ENCODE measurements at places on chromosomes 6 and 20. TPM values are rescaled to one million over a fixed set of nuclear protein-coding genes. Genes with fewer than 3 reads are reported as not detected.
A peak's percentile ranks its signal among the peaks of the same experiment; 100 is the strongest.

DNA sequence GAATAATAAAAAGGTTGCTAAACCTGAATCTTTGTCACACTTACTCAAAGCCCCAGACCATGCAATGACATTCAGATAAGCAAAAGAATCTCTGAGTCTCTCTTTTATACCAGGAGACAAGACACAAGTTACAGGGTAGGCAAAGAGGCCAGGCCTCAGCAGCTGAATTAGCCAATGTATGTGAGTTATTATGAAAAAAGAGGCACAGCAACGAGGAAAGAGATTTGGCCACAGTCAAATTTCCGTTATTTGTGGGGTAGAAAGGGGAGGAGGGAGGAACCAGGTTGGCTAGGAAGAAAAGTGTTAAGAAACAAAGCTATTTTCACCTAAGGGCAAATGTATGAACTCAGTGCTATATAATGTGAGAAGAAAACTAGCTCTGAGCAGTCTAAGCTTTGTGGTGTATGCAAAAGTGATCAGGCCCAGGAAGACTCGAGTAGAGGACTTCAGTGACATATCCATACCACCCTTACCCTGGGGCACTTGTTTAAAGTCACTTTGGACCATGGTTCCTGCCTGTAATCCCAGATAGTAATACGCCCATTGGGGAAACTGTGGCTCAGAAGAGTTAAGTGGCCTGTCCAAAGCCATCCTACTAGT lies 19.1 kb downstream of the IPCEF1 start:
- DNase-seq = no peak
- H3K4me3 ChIP-seq = no peak overlapping the region
- H3K36me3 ChIP-seq = no peaks in the 10 kb centered on the region
- H3K4me1 ChIP-seq = peaks cover 12% of the 10 kb centered on the region
- no peaks in the 10 kb centered on the region for H3K27me3 ChIP-seq
- H3K27ac ChIP-seq = no peak overlapping the region

DNA sequence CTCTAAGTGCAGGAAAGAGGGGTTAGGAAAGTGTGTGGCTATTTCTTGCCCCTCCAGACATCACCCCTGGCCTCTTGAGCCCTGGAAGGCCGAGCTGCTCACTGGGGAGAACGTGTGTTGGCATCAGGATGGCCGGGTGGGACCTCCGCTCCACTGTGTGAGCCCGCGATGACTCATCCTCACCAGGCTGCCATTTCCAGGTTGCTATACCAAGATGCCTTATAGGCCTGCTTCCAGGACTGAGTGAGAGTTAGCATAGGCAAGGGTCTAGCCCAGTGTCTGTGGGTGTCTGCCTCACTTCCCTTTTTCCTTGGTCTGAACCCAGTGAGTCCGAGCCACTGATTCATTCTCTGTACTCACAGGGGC lies 105.0 kb downstream of the MRPL14 start:
- DNase-seq = peak; percentile 55
- no peak overlapping the region for H3K4me3 ChIP-seq
- no peaks in the 10 kb centered on the region for H3K36me3 ChIP-seq
- H3K4me1 ChIP-seq = peaks cover 8% of the 10 kb centered on the region
- no peak overlapping the region for H3K27ac ChIP-seq
- no peaks in the 10 kb centered on the region for H3K27me3 ChIP-seq

GRCh38 chr6:160766657-160766988 lies 64.6 kb downstream of the PLG start:
- H3K27ac ChIP-seq = no peak overlapping the region
- no peaks in the 10 kb centered on the region for H3K27me3 ChIP-seq
- H3K36me3 ChIP-seq = no peaks in the 10 kb centered on the region
- no peak for DNase-seq

GRCh38 chr6:10373642-10374359 lies 41.1 kb downstream of the TFAP2A start:
- H3K27ac ChIP-seq = no peak overlapping the region
- no peak overlapping the region for H3K4me3 ChIP-seq
- no peaks in the 10 kb centered on the region for H3K36me3 ChIP-seq
- no peaks in the 10 kb centered on the region for H3K4me1 ChIP-seq

GRCh38 chr6:2688401-2689064 lies 62.2 kb downstream of the MYLK4 start:
- no peaks in the 10 kb centered on the region for H3K36me3 ChIP-seq
- H3K4me1 ChIP-seq = peaks cover 11% of the 10 kb centered on the region

DNA sequence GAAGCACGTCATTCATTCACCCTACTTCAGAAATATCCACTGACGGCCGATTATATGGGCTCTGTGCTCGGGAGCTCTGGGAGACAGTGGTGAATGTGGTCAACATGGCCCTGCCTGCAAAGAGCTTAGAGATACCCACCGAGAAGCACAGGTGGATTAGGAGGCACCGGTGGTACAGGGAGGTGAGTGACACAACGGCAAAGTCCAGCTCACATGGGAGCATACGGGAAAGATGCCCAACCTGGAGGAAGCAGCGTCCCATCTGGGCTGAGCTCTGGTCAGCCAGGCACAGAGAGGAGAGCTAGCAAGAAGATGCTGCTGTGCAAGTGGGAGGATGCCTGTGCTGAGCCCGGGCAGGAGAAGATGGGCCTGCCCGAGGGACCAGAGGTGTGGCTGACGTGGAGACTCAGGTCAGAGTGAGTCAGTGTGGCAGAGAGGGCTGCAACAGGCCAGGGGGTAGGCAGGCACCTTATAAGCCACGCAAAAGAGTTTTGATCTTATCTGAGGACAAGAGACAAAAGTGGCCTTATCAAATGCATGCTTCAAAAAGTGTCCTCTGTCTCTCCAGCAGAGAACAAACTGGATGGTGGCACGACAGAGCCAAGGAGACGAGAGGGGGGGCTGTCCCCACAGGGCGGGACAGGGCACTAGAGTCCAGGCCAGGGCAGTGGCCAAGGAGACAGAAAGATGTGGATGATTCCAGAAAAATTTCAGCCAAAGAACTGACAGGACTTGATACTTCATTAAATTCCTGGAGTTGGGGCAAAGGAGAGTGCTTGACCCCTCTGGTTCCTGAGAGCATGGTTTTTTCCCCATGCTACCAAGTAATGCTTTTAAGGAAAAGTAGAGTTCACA lies 214.6 kb upstream of the SNX9 start:
- H3K27me3 ChIP-seq = no peaks in the 10 kb centered on the region
- H3K36me3 ChIP-seq = no peaks in the 10 kb centered on the region
- DNase-seq = no peak
- H3K4me1 ChIP-seq = peaks cover 10% of the 10 kb centered on the region
- no peak overlapping the region for H3K27ac ChIP-seq

- peaks cover 9% of the 10 kb centered on the region for H3K4me1 ChIP-seq
- no peak overlapping the region for H3K27ac ChIP-seq
- no peaks in the 10 kb centered on the region for H3K27me3 ChIP-seq
- no peak overlapping the region for H3K4me3 ChIP-seq
Observed at GRCh38 chr6:72035486-72035885, 149.1 kb downstream of the RIMS1 start.

DNA sequence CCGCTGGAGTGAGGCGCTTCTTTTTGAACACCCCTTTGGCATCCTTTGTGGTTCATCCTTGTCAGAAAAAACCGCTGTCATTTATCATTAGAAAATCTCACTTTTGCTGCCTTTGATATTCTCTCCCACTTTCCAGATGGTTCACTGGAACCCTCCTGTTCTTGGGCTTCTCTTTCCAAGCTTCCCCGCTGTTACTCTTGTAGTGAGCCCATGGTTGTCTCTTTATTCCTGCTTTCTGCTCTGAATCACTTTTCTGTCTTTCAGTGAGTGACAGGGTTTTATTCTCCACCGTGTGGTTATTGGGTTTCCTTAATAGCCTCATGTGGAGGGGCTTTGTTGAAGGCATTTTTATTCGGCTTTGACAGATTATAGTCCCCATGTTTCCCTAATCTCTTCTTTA lies 117.0 kb downstream of the FARS2 start:
- no peak overlapping the region for H3K27ac ChIP-seq
- no peak for DNase-seq
- no peaks in the 10 kb centered on the region for H3K27me3 ChIP-seq
- no peaks in the 10 kb centered on the region for H3K36me3 ChIP-seq
- H3K4me1 ChIP-seq = no peaks in the 10 kb centered on the region
- no peak overlapping the region for H3K4me3 ChIP-seq

GRCh38 chr6:27049863-27050781 lies 197.4 kb upstream of the PRSS16 start:
- no peak overlapping the region for H3K4me3 ChIP-seq
- no peaks in the 10 kb centered on the region for H3K4me1 ChIP-seq
- no peak overlapping the region for H3K27ac ChIP-seq
- no peak for DNase-seq
- no peaks in the 10 kb centered on the region for H3K36me3 ChIP-seq

- no peak overlapping the region for H3K27ac ChIP-seq
- H3K27me3 ChIP-seq = no peaks in the 10 kb centered on the region
- H3K4me3 ChIP-seq = no peak overlapping the region
- no peaks in the 10 kb centered on the region for H3K4me1 ChIP-seq
- no peaks in the 10 kb centered on the region for H3K36me3 ChIP-seq
- DNase-seq = no peak
Observed at GRCh38 chr20:52631469-52631868, 340.7 kb upstream of the TSHZ2 start.

GRCh38 chr6:148027201-148027600 lies 315.4 kb upstream of the SASH1 start:
- no peaks in the 10 kb centered on the region for H3K36me3 ChIP-seq
- no peak overlapping the region for H3K4me3 ChIP-seq
- no peaks in the 10 kb centered on the region for H3K4me1 ChIP-seq
- no peak overlapping the region for H3K27ac ChIP-seq
- H3K27me3 ChIP-seq = no peaks in the 10 kb centered on the region
- DNase-seq = no peak

DNA sequence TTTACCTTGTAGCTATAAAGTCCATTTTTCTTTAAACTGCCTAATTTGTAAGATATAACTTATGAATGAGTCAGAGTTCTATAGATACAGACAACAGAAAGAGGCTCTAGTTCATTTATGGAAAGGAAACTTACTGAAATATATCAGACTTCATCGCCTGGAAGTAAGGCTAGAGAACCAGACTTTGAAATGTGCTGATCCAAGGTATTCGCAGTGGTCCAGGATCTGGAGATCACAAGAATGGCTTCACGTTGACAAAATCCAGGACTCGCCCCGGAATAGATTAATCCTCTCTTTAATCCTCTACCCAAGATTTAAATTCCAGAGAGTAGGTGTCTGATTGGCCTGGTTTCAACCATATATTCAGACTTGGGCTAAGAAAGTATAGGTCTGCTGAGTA lies 69.1 kb upstream of the LOC128125822 start:
- H3K4me3 ChIP-seq = no peak overlapping the region
- H3K36me3 ChIP-seq = no peaks in the 10 kb centered on the region
- no peaks in the 10 kb centered on the region for H3K4me1 ChIP-seq
- H3K27me3 ChIP-seq = no peaks in the 10 kb centered on the region
- H3K27ac ChIP-seq = no peak overlapping the region
- DNase-seq = no peak

DNA sequence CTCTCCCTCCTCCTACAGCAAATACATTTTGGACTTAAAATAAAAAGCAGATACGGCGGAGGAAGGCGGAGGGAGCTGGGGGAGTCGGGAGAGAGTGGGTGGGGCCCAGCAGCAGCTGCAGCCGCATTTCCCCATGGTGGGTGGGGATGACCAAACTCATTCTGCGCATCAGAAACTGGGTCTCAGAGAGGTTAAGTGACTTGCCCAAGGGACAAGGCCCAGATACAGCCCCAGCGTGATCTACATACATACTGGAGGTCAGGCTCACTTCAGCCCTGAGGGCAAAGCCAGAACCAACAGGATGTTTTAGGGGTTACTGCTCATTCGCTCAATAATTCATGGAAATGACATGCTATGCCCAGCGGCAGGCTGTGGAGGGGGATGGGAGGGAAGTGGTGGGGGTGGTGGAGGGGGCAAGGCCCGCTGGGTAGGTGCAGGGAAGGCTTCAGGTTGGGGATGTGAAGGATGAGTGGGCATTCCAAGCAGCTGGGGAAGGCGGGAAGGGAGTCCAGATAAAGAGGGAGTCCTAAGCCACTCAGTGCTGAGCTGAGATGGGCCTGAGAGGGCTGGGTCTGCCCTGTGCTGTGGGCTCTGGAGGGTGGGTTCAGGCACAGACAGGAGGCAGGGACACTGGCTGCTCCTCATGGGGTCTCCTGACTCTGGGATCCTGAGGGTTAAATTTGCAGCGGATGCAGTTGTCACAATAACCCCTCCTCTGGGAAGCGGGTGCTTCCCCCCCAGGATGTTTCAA lies 31.0 kb downstream of the DLGAP4 start:
- H3K4me1 ChIP-seq = no peaks in the 10 kb centered on the region
- no peak for DNase-seq
- H3K36me3 ChIP-seq = no peaks in the 10 kb centered on the region
- H3K27ac ChIP-seq = no peak overlapping the region
- peaks cover 22% of the 10 kb centered on the region for H3K27me3 ChIP-seq

DNA sequence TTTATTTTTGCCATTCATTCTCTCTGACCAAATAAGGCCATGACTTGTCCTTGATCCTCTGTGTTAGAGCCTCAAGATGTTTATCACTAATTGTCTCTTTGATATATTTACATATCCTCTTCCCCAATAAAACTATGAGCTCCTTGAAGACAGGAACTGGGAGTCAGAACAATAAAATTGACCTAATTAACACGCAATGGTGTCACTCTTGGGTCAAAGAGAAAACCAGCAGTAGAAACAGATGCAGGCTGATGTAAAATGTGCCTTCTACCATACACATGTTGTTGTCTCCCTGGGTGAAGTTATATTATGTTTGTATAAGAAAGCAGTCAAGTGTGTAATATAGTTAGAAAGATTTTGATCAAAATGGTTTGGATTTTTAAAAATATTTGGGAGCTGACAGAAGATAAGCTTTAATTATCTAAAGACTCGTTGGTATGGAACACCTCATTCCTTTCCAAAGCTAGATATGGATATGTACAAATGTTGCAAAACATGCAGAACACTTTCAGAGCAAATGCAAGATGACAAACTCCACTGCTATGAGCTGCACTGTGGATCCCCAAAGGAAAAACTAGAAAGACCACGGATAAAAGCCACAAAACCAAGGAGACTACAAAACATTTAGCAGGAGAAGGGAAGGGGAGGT lies 109.7 kb upstream of the STMND1 start:
- H3K36me3 ChIP-seq = no peaks in the 10 kb centered on the region
- no peaks in the 10 kb centered on the region for H3K27me3 ChIP-seq
- DNase-seq = no peak
- H3K27ac ChIP-seq = no peak overlapping the region
- H3K4me3 ChIP-seq = no peak overlapping the region
- no peaks in the 10 kb centered on the region for H3K4me1 ChIP-seq

- no peak overlapping the region for H3K27ac ChIP-seq
- no peaks in the 10 kb centered on the region for H3K27me3 ChIP-seq
- peak; percentile 2 for DNase-seq
- H3K4me3 ChIP-seq = no peak overlapping the region
Observed at GRCh38 chr20:48984575-48985219, 61.4 kb upstream of the CSE1L start.

GRCh38 chr6:34580707-34581560 lies 24.8 kb upstream of the SPDEF start:
- no peaks in the 10 kb centered on the region for H3K36me3 ChIP-seq
- H3K27me3 ChIP-seq = no peaks in the 10 kb centered on the region
- no peak overlapping the region for H3K27ac ChIP-seq
- no peak overlapping the region for H3K4me3 ChIP-seq

GRCh38 chr6:160735523-160735922 lies 33.5 kb downstream of the PLG start:
- H3K27ac ChIP-seq = no peak overlapping the region
- DNase-seq = no peak
- H3K27me3 ChIP-seq = no peaks in the 10 kb centered on the region
- no peaks in the 10 kb centered on the region for H3K36me3 ChIP-seq

- no peak for DNase-seq
- no peaks in the 10 kb centered on the region for H3K4me1 ChIP-seq
Observed at GRCh38 chr20:21162631-21163030, 36.7 kb downstream of the KIZ start.

The EPHA7 gene
- 0.82 TPM for total RNA-seq

The SLC22A16 gene
- total RNA-seq = not detected

The C20orf141 gene
- total RNA-seq = not detected

The EEF1A2 gene
- 37.6 TPM for total RNA-seq

All from astrocyte (in vitro differentiated cells and primary cell).